ENCODE measurements at places on chromosomes 12 and 14.

DNA sequence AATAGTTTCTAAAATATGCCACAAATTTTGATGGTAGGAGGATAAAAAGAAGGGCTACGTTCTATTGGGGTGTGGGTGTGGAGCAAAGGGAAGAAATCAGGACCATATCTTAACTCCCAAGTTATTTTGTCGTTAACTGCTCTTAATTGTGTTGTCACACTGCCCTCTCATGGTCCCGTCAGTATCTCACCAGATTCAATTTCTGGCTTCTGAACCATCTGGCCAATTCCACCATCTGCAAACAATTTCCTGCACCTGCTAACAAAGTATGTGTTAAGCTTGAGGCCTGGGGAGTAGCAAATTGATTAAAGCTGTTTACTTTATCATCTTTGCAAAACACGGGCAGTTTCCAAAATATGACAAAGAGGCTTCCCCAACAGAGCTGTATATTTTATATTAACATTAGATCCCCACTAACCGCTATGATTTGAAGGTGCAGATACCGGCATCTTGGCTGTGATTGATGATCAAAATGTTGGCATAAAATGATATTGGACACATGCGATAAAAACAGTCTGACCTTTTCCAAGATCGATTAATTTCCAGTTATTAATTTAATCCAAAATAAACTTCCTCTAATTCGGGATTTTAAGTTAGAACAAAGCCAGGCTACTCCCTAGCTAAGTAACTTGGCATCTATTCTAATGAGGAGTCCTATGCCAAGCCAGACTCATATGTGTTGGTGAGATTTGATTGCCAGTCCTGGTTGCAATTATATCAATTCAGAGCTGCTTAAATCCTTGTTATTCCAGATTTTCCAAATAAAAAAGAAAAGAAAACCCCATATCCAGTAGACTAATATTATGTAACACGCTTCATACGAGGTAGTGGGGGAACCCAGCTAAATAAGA lies 6.9 kb upstream of the DNM1L start:
- no peaks in the 10 kb centered on the region for H3K4me1 ChIP-seq

GRCh38 chr12:26451763-26452162 lies 256.4 kb downstream of the SSPN start:
- no peak for DNase-seq
- no peaks in the 10 kb centered on the region for H3K4me1 ChIP-seq
- no peaks in the 10 kb centered on the region for H3K36me3 ChIP-seq
- no peak overlapping the region for H3K4me3 ChIP-seq
- H3K27me3 ChIP-seq: no peaks in the 10 kb centered on the region

- H3K4me3 ChIP-seq: no peak overlapping the region
- no peak for DNase-seq
These were observed 3.9 kb downstream of the STAC3 start for GRCh38 chr12:57247041-57247440.

DNA sequence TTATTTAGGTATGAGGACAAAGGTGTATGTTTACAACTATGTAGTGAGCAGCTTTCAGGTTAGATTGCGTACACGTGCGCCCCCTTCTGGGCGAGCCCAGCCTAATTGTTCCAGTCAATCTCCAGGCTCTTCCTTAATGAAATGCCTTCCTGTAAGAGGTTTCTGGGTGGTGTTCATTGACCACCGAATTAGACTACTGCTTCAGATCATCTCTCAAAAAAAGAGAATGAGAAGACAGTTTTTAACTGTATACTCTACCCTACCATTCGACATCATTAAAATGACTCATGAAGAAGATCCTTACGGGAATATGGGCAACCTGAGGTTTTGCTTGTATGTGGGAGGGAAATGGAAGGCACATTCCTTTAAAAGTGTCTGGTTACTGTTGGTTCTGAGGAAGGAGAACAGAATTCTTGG lies 2.1 kb downstream of the LUM start:
- H3K27me3 ChIP-seq: no peaks in the 10 kb centered on the region
- H3K4me3 ChIP-seq: no peak overlapping the region
- no peaks in the 10 kb centered on the region for H3K4me1 ChIP-seq
- H3K36me3 ChIP-seq: no peaks in the 10 kb centered on the region
- peak; percentile 22 for DNase-seq

- H3K4me3 ChIP-seq: no peak overlapping the region
- H3K27ac ChIP-seq: no peak overlapping the region
- peaks cover 4% of the 10 kb centered on the region for H3K4me1 ChIP-seq
These were observed 34.5 kb downstream of the PRKCH start for GRCh38 chr14:61355892-61356325.

DNA sequence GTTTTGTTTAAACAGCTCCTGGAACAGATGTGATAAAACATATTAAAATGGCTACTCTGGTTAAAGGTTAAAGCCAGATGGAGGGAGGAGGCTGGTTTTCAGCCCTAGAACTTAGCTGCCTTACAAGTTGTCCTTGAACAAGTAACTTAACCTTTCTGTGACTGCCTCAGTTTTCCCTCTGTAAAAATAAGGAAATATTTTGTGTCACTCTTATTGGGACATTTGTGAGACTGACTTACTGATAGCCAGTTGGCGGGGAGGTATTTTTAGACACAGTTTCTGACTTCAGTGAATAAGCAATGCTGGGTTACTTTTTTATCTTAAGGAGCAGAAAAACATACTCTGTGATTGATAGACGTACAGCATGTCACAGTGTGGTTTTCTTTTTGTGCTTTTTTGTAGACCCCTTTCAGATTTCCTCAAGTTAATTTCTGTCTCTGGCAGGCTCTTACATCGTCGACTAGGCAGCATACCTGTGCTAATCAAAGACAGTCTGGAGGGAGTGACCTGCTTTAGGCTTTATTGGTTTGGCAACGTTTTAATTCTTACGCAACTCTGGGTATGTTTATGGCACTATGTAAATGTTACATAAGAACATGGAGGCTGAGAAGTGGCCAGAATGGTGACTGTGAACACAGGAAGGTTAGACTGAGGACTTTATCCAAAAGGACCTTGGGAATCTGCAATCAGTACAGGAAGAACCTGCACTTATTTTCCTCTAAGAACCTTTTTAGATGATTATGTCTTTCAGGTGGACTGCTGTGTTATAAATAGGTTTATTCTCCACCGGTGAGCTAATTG lies 3.3 kb downstream of the ACVR1B start:
- no peak overlapping the region for H3K4me3 ChIP-seq
- H3K36me3 ChIP-seq: no peaks in the 10 kb centered on the region
- H3K27ac ChIP-seq: no peak overlapping the region
- H3K4me1 ChIP-seq: no peaks in the 10 kb centered on the region
- peaks cover 14% of the 10 kb centered on the region for H3K27me3 ChIP-seq

- no peaks in the 10 kb centered on the region for H3K27me3 ChIP-seq
- H3K4me3 ChIP-seq: no peak overlapping the region
- no peak for DNase-seq
- no peak overlapping the region for H3K27ac ChIP-seq
- H3K4me1 ChIP-seq: no peaks in the 10 kb centered on the region
These were observed 42.4 kb downstream of the ITPR2 start for GRCh38 chr12:26790645-26790994.

DNA sequence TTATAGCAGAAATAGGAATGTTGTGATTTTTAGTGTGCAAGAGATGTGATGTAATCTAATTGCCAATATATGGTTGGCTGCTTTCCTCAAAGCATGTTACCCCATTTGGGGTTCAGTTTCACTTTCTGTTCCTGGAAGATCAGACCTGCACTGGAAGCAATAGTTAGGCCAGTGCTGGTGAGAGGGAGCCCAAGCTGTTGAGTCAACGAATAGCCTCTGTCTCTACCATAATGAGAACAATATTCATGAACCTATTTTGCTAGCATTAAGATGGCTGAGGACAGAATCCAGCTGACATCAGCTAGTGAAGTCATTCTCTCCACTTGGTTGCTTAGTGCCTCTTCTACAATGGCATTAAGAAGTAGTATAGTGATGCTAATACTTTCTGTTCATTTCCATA lies 379.9 kb upstream of the DCN start:
- no peaks in the 10 kb centered on the region for H3K4me1 ChIP-seq
- H3K4me3 ChIP-seq: no peak overlapping the region
- no peaks in the 10 kb centered on the region for H3K27me3 ChIP-seq

DNA sequence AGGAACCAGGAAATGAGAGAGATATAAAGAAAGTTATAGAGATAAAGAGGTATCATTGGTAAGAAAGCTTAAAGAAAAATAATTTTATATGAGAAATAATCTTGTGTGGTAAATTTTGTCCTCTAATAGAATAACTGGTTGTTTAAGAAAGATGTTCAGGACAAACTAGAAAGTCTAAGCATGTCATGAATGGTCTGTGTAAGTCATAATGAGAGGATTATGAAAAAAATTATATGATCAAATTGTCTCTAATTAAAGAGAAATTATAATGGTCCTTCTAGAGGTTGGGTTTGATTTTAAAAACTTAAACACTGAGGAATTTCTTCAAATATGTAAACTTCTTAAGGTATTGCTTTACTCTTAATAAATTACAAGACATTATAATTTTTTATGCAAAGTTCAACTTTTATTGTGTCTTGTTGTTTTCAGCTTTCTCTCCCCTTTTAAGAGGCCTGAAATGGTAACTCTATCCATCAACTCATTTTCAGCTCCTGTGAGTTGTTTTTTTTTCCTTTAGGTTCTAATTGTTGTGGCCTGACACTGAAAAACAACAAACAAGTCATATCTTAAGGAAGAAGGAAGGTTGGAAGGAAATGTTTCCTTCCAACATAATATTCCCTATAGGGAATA lies 88.2 kb upstream of the CNOT2 start:
- H3K27ac ChIP-seq: no peak overlapping the region
- no peak overlapping the region for H3K4me3 ChIP-seq
- H3K27me3 ChIP-seq: no peaks in the 10 kb centered on the region
- H3K4me1 ChIP-seq: no peaks in the 10 kb centered on the region

GRCh38 chr14:66284346-66284745 lies 201.8 kb upstream of the CCDC196 start:
- no peak overlapping the region for H3K27ac ChIP-seq
- H3K36me3 ChIP-seq: no peaks in the 10 kb centered on the region
- no peaks in the 10 kb centered on the region for H3K4me1 ChIP-seq
- no peaks in the 10 kb centered on the region for H3K27me3 ChIP-seq
- H3K4me3 ChIP-seq: no peak overlapping the region

DNA sequence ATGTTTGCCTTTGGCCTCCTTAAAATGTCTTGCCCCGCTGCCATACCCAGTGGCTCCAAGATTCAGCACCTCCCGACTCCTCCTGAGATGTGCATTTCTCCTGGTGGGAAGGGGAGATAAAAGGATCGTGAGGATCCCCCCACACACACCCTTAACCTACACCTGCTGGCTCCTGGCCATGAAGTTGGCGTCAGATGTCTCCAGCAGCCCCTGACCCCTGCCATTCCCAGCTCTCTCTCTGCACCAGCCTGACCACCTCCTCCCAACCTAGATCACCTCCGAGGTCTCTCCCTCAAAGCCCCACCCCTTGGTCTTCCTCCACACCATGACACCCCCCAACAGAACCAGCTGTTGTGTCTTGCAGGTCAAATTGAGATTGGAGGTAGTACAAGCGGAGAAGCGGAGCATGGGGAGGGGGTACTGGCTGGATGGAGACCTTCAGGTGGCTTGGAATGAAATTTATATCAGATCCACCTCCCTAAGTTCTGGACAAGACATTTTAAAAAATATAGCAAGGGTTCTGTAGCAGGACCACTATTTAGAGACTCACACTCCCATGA lies 151.1 kb upstream of the FKBP4 start:
- no peak overlapping the region for H3K27ac ChIP-seq
- no peaks in the 10 kb centered on the region for H3K27me3 ChIP-seq
- H3K4me1 ChIP-seq: peaks cover 4% of the 10 kb centered on the region

GRCh38 chr12:1836854-1837421 lies 16.6 kb downstream of the LRTM2 start:
- no peaks in the 10 kb centered on the region for H3K36me3 ChIP-seq
- H3K27me3 ChIP-seq: no peaks in the 10 kb centered on the region
- no peak for DNase-seq
- peaks cover 3% of the 10 kb centered on the region for H3K4me1 ChIP-seq
- no peak overlapping the region for H3K4me3 ChIP-seq
- no peak overlapping the region for H3K27ac ChIP-seq

DNA sequence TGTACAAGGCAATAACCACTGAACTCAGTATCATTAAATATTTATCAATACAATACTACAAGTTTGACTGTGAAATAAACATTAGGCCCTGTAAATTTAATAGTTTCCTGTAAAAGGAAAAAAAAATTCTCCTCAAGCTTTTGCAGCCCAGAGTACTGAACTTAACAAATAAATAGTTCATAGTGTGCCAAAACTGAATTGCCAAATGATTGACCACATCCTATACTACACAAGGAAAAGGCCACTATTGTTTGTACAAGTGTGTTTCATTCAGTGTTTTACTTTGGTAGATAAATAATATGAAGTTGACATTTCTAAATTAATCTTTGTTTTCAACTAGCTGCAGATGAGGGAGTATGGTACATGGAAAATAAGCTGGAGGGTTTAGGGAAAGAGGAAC lies 379.6 kb downstream of the FLRT2 start:
- H3K4me1 ChIP-seq: no peaks in the 10 kb centered on the region
- no peaks in the 10 kb centered on the region for H3K27me3 ChIP-seq
- no peak overlapping the region for H3K27ac ChIP-seq
- H3K4me3 ChIP-seq: no peak overlapping the region
- DNase-seq: no peak
- no peaks in the 10 kb centered on the region for H3K36me3 ChIP-seq

DNA sequence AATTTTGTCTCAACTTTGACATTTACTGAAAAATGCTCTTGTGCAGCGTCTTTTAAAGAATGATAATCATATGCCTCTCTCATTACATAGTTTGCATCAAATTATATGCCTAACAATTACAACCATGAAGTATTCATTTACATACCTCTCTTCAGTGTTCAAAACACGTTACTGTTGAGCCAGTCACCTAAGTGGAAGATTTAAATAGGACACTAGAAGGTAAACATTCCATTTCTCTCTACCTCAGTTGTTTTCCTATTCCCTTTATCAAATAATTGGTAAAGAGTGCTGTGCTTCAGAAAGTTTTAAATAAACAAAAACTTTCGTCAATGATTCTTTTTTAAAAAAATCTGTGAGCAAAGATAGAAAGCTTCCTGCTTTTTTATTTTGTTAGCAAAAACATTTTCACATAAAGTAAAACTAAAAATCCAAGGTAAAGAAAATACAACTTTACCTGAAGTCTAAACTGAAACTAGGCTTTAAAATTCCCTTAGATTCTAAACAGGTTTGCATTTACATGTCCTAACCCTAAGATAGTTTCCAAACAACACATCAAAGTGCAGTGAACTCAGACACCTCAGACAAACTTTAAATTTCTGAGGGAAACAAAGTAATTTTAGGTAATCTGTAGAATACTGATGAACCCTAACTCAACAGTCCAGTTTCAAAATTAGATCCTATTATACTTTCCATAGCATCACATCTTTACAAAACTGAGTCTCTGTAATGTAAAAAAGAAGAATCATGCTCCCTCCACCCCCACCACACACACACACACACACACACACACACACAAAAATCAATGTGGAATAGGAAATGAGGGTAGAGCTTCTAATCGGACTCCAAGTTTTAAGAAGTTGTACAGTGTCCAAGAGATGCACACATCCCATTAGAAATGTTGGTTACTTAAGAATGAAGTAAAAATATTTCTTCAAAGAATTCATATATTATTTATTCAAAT lies 46.2 kb downstream of the PAWR start:
- no peaks in the 10 kb centered on the region for H3K27me3 ChIP-seq
- no peak overlapping the region for H3K4me3 ChIP-seq
- no peak overlapping the region for H3K27ac ChIP-seq
- no peaks in the 10 kb centered on the region for H3K36me3 ChIP-seq
- DNase-seq: no peak
- H3K4me1 ChIP-seq: peaks cover 1% of the 10 kb centered on the region
